ENCODE measurements at places on chromosomes 3 and 15.

- H3K4me1 ChIP-seq = no peaks in the 10 kb centered on the region
- H3K36me3 ChIP-seq = peaks cover 1% of the 10 kb centered on the region
- H3K4me3 ChIP-seq = no peak overlapping the region
- no peak for DNase-seq
Measured at GRCh38 chr3:60202052-60202726, 1049.1 kb downstream of the FHIT start.

- no peak overlapping the region for H3K27ac ChIP-seq
- DNase-seq = no peak
- peaks cover 7% of the 10 kb centered on the region for H3K4me1 ChIP-seq
- H3K27me3 ChIP-seq = peaks cover 11% of the 10 kb centered on the region
Measured at GRCh38 chr3:149535333-149535685, 60.8 kb downstream of the TM4SF4 start.

DNA sequence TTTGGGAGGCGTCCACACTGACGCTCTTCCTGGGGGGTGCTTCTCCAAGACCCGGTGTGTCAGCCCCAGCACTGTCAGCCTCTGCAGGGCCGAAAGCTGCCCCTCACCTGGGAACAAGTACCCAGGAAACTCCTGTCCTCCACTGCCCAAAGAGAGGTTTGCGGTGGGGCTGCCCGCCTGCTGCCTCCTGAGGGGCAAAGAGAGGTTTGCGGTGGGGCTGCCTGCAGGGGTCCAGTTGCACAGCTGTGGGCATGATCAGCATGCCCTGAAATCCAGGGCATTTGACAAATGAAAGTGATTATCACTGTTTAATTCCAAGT is 15.1 kb upstream of the SNRPA1 start:
- H3K4me1 ChIP-seq = no peaks in the 10 kb centered on the region
- no peak overlapping the region for H3K4me3 ChIP-seq

GRCh38 chr3:143155756-143156155 is 36.2 kb downstream of the CHST2 start:
- H3K4me1 ChIP-seq = peaks cover 17% of the 10 kb centered on the region
- H3K36me3 ChIP-seq = no peaks in the 10 kb centered on the region
- no peak for DNase-seq
- no peak overlapping the region for H3K27ac ChIP-seq

GRCh38 chr3:5874931-5875341 is 687.4 kb downstream of the EDEM1 start:
- no peak overlapping the region for H3K4me3 ChIP-seq
- H3K36me3 ChIP-seq = no peaks in the 10 kb centered on the region
- no peak overlapping the region for H3K27ac ChIP-seq
- no peak for DNase-seq
- H3K4me1 ChIP-seq = no peaks in the 10 kb centered on the region

DNA sequence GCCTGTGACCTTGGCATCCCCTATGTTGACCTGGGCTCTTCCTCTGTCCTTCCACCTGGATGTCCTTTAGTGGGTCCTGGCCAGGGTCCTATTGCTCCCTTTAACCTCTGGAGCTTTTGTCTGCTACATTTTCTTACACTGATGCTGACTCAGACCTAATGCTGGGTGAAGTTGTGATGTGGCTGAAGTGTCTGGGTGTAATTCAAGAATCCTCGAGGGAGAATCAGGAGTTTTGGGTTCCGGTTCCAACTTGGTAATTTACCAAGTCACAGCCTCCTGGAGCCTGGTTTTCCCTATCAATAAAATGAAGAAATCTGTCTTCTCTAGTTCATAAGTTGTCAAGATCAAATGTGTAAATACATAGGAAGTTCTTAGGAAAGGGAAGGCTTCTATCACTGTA is 25.6 kb downstream of the CEP19 start:
- peaks cover 8% of the 10 kb centered on the region for H3K36me3 ChIP-seq
- no peak overlapping the region for H3K4me3 ChIP-seq
- no peaks in the 10 kb centered on the region for H3K27me3 ChIP-seq

DNA sequence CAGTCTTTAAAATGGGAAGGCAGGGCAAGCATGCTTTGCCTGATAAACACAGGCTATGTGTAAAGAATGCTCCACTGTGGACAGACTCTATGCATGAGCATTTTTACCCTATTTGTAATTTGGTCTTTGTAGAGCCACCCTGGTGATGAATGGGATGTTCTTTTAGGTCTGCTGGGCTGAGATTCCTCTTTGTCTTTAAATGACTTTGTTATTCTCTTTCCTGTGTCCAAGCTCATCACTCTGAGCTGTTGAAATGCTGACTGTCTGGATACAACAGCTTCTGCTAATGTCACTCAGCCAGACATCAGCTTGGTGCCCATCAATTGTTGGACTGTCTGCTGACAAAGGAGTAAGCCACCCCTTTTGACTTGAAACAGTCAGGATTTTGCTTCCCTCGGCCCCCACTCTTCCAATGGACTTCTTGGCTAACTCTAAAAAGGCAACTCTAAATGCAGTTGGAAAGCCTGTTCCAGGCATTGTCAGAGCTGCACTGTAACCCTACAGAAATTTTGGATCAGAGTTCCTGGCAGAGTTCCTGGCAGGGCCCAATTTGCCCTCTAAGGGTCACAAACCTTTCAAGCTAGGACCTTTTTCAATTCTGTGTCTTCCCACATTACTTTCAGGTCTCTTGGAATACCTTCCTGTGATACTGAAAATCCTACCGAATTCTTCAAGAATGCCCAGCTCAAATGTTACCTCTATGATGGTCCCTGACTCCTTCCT is 40.5 kb upstream of the EIF1B start:
- H3K27ac ChIP-seq = no peak overlapping the region
- no peak overlapping the region for H3K4me3 ChIP-seq
- no peaks in the 10 kb centered on the region for H3K27me3 ChIP-seq
- H3K4me1 ChIP-seq = no peaks in the 10 kb centered on the region

- H3K27ac ChIP-seq = no peak overlapping the region
- peaks cover 14% of the 10 kb centered on the region for H3K4me1 ChIP-seq
- no peak for DNase-seq
- H3K27me3 ChIP-seq = peaks cover 6% of the 10 kb centered on the region
- H3K4me3 ChIP-seq = peak overlapping the region; percentile 84
- peaks cover 6% of the 10 kb centered on the region for H3K36me3 ChIP-seq
Measured at GRCh38 chr15:88912500-88912921, 668 bp downstream of the MFGE8 start.
